ENCODE measurements at places on chromosomes 13 and 19.
A peak's percentile ranks its signal among the peaks of the same experiment; 100 is the strongest.

GRCh38 chr19:13070425-13071140 lies 32.1 kb downstream of the LYL1 start:
- no peak for DNase-seq

DNA sequence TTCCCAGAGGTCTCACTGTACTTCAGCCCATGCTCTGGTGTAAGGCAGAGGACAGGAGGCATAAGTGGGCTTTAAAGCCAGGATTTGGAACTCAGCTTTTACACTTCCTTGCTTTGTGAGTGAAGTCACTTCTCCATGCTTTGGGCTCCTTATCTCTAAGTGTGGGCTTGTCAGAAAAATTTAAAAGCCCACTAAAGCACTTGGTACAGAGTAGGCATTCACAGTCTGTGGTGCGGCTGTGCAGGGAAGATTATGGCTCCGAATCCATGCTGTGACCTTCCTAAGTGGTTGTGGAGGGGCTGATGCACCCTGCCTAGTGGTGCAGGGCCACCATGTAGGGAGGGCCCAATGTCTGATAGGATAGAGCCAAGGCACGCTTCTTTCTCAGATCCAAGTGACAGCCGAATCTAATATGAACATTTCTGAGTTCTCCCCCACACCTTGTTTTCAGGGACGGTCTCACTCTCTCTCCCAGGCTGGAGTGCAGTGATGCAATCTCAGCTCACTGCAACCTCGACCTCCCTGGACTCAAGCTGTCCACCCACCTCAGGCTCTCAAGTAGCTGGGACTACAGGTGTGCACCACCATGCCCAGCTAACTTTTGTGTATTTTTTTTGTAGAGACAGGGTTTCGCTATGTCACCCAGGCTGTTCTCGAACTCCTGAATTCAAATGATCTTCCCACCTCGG lies 6.9 kb downstream of the TIMM29 start:
- no peak for DNase-seq

DNA sequence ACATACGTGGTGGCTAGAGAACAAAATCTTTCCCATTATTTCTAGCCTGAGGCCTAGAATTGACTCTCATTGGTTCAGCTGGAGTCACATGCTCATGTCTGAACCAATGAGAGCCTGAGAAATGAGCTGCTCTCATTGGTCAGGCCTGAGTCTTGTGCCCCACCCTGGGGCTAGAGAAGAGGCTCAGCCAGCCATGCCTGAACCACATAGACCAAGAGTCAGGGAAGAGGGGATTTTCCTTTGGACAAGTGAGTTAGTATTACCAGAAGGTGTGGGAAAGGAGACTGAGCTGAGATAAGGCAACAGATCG lies 6.9 kb downstream of the FXYD5 start:
- no peak for DNase-seq

DNA sequence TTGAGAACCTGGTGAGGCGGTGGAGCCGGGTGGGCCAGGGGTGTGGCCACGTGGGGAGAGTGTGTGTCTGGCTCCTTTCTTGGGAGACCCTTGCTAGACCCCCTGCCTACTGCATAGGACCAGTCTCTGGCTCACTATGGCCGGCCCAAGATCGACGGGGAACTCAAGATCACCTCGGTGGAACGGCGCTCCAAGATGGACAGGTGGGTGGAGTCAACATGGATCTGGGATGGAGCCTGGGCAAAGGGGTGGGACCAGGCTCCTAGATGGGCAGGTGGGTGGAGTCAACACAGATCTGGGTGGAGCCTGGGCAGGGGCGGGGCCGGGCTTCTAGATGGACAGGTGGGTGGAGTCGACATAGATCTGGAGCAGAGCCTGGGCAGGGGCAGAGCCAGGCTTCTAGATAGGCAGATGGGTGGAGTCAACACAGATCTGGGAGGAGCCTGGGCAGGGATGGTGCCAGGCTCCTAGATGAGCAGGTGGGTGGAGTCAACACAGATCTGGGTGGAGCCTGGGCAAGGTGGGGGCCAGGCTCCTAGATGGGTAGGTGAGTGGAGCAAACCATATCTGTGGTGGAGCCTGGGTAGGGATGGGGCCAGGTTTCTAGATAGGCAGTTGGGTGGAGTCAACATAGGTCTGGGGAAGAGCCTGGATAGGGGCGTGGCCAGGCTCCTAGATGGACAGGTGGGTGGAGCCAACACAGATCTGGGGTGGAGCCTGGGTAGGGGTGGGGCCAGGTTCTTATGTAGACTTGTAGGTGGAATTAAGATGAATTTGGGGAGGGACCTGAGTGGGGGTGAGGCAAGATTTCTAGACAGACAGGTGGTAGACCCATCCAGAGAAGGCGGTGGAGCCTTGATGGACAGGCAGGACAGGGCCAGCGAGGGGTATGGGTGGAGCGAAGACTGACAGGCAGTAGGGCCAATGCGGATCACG lies 56.5 kb downstream of the VAV1 start:
- peak; percentile 40 for DNase-seq

GRCh38 chr13:21405309-21405708 lies 53.8 kb downstream of the ZDHHC20 start:
- no peak for DNase-seq

- no peak for DNase-seq
Observed at GRCh38 chr19:36125557-36125956, 10.3 kb downstream of the TBCB start.

GRCh38 chr13:46492946-46493345 lies 60.0 kb upstream of the LRCH1 start:
- DNase-seq, result no peak

DNA sequence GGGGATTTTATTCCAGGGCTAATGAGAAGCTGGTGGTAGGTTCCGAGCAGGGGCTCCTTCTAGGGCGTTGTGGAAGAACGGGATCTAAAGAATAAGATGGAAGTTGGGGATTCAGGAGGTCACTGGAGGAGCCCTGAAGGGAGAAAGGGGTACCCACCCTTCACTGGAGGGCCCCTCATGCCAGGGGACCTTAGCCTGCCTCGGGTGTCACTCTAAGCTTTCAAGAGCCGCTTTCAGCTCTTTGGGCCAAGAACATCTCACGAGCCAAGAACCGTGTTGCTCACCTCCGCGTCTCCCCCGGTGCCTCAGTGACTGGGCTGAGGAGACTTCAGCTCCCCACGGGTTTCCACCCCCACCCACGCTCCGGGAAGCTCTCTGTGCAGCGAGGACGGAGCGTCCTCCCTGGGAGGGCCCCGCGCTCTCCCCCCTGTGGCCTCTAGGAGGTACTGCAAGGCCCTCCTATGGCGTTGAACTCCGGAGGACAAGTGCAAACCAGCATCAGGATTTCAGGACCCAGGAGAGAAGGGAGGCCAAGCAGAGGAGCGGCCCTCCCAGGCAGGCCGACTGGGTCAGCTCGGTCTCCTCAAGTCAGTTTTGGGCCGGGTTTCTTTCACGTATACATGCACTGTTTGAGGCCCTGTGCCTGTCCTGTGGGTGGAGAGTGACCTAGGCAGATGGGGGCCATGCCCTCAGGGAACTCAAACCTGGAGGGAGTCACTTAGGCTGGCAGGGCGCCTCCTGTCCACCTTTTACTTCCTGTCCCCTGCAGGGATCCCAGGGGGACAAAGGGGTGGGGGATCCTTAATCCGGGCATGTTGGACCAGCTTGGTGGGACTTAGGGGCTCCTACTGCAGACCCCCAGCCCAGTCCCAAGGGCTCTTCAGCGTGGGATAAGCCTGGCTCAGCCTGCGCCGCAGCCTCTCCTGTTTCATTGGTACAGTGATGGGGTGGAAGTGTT lies 5.1 kb upstream of the KRTDAP start:
- DNase-seq, result peak; percentile 69

- DNase-seq, result no peak
Observed at GRCh38 chr13:63389756-63390155, 1974.1 kb upstream of the PCDH20 start.

- DNase-seq, result no peak
Observed at GRCh38 chr13:87138866-87139265, 532.3 kb upstream of the SLITRK5 start.

- no peak for DNase-seq
Observed at GRCh38 chr19:17754634-17755442, 3.6 kb downstream of the FCHO1 start.

DNA sequence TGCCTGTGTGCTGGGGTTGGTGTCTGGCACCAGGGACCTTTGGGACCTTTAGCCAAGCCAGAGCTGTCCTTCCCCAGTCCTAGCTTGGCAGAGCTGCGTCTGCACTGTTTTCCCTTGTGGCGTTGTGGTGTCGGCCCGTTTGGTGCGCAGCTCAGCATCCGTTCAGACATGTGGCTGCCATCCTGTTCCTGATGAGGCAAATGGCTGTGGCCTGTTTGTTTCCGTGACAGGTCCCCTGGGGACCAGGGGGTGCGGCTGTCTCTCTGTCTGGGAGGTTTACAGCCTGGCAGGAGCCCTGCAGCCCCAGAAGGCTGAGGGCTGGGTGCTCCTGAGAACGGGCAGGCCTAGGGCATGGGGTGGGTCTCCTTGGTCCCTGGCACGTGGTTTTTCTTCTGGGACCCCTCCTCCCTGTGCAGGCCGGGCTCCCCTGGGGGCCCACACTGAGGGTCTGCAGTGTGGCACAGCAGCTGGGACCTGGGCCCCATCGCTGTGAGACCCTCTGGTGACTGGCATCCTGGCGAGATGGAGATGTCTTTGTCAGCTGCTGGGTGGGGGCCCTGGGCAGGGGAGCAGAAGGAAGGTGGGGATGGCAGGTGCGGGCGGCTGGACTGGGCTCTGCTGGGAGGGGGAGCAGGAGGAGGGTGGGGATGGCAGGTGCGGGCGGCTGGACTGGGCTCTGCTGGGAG lies 4.0 kb downstream of the SPPL2B start:
- no peak for DNase-seq

GRCh38 chr13:26978081-26978860 lies 193.3 kb downstream of the USP12 start:
- no peak for DNase-seq

- DNase-seq, result no peak
Observed at GRCh38 chr13:60491531-60491930, 94.5 kb downstream of the TDRD3 start.

DNA sequence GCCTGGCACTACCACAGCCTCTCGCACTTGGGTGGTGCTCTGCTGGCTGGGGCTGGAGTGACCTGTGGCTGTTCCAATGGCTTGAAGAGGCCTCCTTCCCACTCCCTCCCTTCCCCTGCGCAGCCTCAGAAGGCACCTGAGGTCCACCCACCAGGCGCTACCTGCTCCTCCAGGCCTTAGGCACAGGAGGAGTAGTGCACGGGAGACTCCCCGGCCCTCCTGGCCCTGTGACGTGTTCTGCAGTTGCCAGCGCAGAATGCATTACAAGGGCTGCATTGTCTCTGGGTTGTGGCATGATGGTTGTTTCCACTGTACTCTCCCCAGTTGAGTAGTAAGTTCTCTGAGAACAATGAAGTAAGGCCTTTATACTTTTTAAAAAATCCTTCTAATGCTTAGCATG lies 128.6 kb downstream of the TEX29 start:
- DNase-seq, result no peak

DNA sequence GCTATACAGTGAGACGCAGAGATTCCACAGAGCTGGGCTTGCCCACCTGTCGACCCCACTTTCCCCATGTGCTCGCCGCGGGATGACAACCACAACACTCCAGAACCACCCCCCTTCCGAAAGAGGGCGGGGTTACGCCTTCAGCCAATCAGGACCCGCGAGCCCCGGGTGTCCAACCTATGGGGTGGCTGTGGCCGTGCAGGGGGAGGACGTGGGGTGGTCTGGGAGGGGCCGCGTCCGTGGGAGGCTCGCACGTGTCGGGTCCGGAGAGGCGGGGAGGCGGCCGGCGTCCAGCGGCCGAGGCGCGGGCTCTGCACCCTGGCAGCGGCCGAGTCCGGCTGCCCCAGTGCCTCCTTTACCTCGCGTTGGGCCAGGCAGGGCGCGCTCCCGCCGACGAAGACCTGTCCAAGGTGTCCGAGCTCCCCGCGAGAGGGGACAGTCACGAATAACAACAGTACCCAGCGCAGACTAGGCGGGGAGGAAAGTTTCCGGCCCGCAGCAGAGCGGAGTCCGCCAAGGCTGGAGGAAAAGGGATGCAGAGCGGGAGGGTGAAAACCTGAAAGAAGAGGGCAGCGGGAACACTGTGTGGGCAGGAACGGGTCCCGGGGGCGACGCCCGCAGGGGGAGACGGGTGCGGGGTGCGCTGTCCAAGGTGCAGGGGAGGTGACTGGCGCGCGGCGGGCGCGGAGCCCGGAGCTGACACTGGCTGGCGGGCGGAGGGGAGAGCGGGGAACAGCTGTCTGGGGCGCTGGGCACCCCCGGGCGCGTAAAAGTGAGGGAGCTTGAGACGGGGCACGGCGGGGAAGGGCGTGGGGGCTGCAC lies 911 bp downstream of the ENOX1 start:
- no peak for DNase-seq

DNA sequence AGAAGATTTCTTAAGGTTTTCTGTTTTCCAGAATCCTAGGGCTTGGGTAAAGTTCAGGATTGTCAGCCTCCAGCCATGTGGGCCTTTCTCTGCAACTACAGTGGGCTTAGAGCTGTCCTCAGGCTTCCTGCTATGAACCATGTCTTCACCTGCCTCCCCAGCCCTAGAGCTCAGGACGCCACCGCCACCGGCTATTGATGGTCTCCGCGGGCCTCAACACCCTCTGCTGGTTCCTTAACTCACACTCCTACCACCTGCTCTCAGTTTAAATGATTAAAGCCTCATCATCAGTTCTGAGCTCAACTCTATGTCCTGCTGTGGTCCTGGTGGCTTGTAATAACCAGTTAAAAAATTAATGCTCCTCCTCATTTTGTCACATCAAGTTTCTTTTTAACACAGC lies 221.0 kb downstream of the EFNB2 start:
- no peak for DNase-seq

- DNase-seq, result no peak
Observed at GRCh38 chr13:98246538-98247172, 69.6 kb upstream of the RNF113B start.

DNA sequence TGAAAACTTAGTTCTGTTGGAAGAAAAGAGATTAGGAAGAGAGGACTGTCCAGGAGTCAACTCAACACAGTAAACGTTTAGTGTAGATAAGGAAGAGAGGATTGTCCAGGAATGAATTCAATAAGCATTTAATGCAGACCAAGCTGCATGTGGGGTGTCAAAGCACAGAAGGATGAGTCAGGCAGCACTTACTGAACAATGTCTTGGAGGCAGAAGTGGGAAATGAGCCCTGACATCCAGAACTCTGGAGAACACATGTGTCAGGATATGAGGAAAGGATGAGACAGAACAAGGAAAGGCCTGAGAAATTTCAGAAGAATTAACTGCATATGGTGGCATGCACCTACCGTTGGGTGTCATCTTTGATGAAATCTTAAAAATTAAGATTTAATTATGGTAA lies 429.2 kb upstream of the HTR2A start:
- no peak for DNase-seq

DNA sequence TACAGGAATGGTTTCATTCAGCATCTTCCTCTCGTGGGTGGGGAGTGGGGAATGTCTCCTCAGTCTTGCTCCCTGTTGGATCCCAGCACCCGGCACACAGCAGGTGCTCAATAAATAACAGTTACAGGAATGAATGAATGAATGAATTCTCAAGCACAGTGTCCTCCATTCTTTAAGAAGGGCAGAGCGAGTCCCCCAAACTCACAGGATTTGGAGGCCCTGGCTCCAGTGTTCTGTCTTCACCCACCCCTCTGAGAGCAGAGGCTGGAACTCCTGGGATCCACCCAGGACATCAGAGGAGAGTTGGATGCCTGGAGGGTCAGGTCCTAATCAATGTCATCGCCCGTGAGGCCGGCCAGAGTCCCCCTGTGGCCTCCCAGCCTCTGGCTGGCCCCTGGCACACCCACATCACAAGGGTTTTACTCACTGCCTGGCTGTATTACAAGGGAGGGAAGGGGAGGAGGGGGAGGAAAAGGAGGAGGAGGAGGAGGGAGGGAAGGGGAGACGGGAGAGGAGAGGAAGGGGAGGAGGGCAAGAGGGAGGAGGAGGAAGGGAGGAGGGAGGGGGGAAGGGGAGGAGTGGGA lies 8.7 kb upstream of the CREB3L3 start:
- no peak for DNase-seq

- no peak for DNase-seq
Observed at GRCh38 chr13:42696191-42696590, 85.2 kb upstream of the FAM216B start.
